ENCODE measurements at places on chromosomes 11 and 22.

- peak; percentile 80 for DNase-seq
Measured at GRCh38 chr11:35214792-35215193, 75.8 kb downstream of the CD44 start.

DNA sequence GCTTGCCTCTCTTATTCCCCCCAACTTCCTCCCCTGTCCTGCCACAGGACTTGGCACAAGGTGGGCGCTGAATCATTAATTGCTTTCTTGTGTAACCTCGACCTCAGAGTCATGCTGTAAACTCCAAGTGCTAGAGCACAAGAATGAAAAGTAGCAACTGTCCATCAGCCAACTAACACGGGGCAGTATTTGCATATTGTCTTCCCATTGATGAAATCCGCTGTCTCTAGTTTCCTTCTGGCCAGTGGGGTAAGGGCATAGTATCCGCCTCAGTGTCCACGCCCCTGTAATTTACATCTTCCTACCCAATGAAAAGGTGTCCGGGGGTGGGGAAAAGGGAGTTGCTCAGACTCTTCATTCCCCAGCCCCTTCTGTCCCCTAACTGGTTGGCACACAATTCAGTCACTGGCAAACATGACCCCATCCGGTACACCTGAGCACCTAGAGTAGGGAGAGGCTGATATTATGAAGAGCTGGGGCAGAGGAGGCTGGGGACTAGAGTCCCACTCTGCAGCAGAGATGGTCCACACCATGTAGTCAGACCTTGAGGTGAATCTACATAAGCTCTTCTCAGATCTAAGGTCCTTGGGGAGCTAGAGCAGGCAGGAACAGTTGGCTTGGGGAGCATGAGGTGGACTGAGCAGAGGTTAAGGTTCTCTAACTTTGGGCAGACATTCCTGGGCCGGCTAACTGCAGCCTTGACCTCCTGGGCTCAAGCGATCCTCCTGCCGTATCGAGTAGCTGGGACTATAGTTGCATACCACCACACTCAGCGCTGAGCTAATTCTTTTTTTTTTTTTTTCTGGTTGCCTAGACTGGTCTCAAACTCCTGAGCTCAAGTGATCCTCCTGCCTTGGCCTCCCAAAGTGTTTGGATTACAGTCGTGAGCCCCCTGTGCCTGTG lies 6.8 kb upstream of the GGA1 start:
- no peak for DNase-seq

DNA sequence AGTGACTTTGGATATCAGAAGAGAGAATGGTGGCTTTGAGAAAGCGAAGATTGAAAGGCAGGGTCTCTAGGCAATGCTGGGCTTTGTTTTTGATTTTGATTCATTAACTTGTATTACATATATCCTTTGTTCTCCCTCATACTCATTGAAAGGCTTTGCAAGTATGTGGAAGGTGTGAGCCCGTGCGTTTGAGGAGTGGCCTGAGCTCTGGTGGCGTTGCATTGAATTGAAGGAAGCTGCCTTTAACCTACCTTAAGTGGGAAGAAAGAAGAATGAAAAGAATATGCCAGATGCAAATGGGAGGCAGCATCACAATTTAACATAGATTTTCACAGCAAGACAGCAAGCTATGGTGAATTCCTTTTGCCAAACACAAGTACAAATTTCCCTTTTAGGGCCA lies 6.7 kb downstream of the MMP7 start:
- DNase-seq = no peak

DNA sequence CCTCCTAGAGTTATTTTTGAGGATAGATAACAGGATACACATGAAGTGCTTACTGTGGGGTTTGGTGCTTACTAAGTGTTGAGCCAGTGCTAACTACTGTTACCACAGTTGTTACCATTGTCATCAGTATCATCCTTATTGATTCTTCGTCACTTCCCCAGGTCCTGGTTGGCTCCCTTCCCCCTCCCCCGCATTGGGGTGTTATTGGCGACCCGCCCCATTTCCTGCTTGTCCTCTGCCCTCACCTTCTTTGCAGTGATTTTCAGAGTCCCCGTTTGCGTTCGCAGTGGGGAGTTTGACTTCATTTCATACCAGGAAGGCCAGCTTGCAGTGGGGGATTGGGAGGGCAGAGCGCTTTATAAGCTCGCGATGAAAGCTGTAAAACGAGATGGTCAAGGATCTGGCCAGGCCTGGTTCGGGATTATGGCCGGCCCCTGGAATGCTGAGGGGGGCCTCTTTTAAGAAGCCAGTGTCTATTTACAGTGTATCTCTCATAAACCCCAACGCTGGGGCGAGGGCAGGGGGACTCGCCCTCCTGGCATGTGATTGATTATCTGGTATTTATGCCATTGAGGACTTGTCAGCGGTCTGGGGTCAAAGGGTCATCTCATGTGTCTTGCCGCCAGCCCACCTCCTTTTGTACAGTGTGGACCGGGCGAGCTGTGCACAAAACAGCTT lies 84.6 kb upstream of the NNMT start:
- DNase-seq = no peak

GRCh38 chr11:45413156-45413858 lies 127.2 kb upstream of the SYT13 start:
- no peak for DNase-seq

DNA sequence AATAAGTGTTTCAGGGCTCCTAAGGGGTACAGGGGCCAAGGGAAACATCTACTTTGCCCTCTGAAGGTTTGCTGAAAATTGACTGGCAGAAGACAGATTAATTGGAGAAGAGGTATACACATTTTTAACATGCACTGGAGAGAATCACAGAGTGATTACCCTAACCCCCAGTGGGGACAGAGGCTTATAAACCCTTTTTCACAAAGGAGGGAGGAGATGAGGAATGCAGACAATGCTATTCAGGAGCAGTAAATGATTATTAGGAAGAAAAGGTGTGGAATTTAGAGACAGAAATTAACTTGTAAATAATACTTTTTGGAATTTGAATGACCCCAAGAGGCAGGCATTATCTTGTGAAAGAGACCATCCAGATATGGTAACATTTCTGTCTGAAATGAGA lies 582.4 kb upstream of the B3GAT1 start:
- DNase-seq = no peak

- DNase-seq = no peak
Measured at GRCh38 chr22:50548040-50548920, 2.6 kb downstream of the KLHDC7B start.

DNA sequence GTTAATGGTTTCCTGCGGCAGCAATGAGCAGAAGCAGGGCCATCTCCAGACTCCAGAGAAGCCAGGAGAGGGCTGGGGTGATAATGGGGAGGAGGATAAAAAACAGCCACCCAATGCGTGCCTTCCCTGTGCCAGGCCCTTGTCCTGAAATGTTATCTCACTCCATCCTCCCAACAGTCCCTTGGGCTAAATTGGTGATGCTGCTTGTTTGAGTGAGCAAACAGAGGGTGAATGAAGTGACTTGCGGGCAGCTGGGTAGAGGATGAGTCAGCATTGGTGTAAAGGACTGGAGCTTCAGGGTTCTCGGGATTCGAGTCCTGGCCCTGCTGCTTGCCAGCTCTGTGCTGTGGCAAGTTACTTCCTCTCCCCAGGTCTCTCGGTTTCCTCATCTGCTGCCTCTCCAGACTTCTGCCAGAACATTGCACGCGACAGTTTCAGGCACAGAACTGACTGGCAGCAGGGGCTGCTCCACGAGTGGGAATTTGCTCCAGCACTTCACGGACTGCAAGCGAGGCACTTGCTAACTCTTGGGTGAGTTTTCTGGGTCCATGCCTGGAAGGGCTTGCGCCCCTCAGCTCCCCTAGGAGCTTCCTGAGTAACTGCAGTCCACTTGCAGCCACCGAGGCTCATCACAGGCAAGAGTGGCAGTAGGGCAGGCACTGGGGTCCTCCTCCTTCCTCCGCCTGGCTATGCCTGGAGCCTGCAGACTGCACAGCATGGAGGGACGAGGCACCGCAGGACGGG lies at the start of gene P2RY6:
Gene P2RY6 (plus strand): TSS at position 403 of the 744 bp plus-strand sequence. CDS start 24,181 bp downstream, outside the sequence.
- DNase-seq = no peak

DNA sequence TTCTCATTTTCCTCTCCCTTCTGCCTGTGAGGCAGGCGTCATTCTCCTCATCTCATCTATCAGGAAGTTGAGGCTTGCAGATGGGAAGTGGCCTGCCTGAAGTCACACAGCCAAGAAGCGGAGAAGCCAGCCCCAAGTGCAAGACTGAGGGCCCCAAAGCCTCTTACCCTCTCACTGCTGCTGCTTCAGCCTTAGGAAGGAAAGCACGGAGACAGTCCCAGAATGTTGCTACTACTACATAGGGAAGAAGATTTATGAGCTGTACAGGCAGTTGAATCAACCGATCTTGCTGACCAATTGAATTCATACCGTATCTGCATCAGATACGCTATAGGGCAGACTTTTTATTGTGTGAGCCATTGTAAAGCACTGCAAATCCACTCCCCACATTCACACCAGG lies 89.0 kb downstream of the CWC15 start:
- no peak for DNase-seq

GRCh38 chr11:36436064-36436463 lies 74.0 kb downstream of the TRAF6 start:
- no peak for DNase-seq

DNA sequence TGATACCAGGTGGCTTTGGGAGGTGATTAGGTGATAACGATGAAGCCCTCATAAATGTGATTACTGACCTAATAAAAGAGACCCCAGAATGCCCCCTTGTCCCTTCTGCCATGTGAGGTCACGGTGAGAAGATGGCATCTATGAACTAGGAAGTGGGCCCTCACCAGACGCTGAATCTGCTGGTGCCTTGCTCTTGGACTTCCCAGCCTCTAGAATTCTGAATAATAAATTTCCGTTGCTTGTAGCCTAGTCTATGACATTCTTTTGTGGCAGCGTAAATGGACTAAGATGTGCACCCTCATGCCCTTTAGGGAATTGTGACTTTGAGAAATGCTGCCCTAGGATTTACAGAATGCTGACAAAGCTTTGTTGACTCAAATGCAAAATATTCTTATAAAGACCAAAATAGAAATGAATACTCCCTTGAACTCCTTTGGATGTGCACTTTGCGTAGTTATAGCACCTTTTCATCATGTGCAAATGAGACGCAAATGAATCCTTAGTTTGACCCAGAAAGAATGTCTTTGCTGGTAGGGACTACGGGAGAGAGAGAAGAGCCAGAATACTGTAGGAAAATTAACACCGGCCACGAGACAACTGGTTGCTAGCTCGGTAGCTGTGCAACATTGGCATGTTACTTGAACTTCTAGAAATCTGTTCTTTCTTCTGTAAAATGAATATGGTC lies 24.8 kb upstream of the EHF start:
- DNase-seq = no peak

GRCh38 chr11:119206511-119207414 lies 624 bp downstream of the CBL start:
- no peak for DNase-seq

DNA sequence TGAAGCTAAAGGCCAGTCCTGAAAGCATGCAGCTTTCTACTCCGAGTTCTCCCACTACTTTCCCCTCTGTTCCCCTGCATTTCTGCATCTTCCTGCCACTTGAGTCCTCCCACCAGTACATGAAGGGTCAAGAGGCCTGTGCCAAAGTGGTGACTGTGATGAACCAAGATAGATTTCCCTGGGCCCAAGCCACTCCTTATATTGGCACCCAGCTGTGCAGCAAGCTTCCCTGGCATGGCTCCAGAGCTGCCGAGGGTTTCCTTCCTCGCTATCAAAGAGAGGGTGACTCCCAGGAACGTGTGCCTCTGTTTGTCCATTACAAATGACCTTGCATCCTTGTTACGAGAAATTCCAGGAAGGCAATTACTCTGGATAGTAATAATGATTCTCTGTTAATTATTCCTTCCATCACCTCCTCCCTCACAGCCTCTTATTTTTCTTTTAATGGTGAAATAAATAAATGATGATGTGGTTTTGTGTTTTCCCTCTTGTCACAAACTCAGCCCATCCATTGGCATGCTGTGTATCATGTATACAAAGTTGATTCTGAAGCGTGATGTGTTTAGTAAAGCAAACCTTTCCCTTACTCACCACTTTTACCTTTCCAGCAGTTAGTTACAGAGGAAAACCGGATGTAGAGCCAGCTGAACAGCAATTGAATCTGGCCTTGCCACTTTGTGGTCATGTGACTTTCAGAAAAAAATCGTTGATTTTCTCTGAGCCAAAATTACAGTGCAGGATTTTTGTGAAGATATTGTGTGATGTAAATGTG lies 8.3 kb downstream of the SRSF8 start:
- no peak for DNase-seq

GRCh38 chr11:91761406-91762025 lies 463.1 kb upstream of the FAT3 start:
- no peak for DNase-seq

- no peak for DNase-seq
Measured at GRCh38 chr11:36109850-36110606, 166.2 kb downstream of the LDLRAD3 start.

GRCh38 chr11:1717745-1718144 lies 20.8 kb downstream of the KRTAP5-6 start:
- DNase-seq = no peak

- DNase-seq = peak; percentile 45
Measured at GRCh38 chr22:25368271-25368670, 148.8 kb downstream of the CRYBB2 start.

Data from BJ (cell line).